Urinary bladder (tissue), 4 donors: ENCODE measurements at places on chromosomes 13 and 19. TPM values are rescaled to one million over a fixed set of nuclear protein-coding genes. Genes with fewer than 3 reads are reported as not detected.
A peak's percentile ranks its signal among the peaks of the same experiment; 100 is the strongest.

TLE6 gene
- 2.4 TPM for polyA plus RNA-seq

ZNF230 gene
- polyA plus RNA-seq, result 4.0 TPM

GPR4 gene
- 3.7 TPM for polyA plus RNA-seq

CEACAM16 gene
- polyA plus RNA-seq, result not detected

SIGLEC14 gene
- 4.4 TPM for polyA plus RNA-seq

CNFN gene
- polyA plus RNA-seq, result 2.4 TPM

IGFL2 gene
- polyA plus RNA-seq, result not detected

PGLYRP2 gene
- 0.08 TPM for polyA plus RNA-seq

COX6B2 gene
- polyA plus RNA-seq, result 0.39 TPM

LHB gene
- polyA plus RNA-seq, result not detected

S1PR5 gene
- polyA plus RNA-seq, result 1.8 TPM

FGF21 gene
- not detected for polyA plus RNA-seq

CGB1 gene
- not detected for polyA plus RNA-seq

DLEU7 gene
- polyA plus RNA-seq, result 0.09 TPM

PLK5 gene
- 2.3 TPM for polyA plus RNA-seq

DNA sequence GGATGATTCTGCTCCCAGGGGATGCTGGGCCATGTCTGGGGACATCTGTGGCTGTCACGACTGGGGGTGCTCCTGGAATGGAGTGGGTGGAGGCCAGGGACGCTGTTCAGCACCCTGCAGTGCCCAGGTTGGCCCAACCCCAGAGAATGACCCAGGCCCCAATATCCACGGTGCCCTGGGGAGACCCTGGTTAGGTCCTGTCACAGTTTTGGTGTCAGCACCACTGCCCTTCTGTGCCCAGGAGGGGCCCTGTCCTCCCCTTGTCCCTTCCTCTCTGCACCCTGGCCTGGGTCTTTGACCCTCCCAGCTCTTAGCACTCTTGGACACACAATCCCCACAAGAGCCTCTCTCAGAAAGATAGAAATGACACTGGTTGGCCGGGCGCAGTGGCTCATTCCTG lies 85.3 kb downstream of the GADD45B start:
- DNase-seq, result no peak

- no peak for DNase-seq
Measured at GRCh38 chr19:38057959-38058690, 151.1 kb downstream of the SIPA1L3 start.

- DNase-seq, result no peak
Measured at GRCh38 chr19:7910321-7911161, 4.1 kb upstream of the TGFBR3L start.

DNA sequence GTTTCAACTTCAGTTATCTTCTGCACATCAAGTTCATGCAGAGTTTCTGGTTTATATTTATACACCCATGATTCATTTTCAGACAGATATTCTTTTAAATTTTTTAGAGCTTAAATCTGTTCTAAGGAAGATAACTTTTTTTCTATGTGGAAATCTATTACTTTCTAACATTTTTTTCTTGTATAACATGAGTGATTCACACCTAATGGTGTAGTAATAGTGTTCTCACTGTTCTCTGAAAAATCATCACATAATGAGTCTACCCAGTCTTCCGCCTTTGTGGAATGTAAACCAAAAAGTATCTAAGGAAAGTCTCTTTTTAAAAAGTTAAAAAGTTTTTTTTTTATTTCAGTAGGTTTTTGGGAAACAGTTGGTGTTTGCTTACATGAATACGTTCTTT lies 70.8 kb downstream of the FNDC3A start:
- DNase-seq, result no peak

GRCh38 chr19:9729162-9729561 lies 39.4 kb downstream of the ZNF846 start:
- no peak for DNase-seq

- DNase-seq, result no peak
Measured at GRCh38 chr19:805600-806550, 8.6 kb downstream of the PTBP1 start.

GRCh38 chr13:105906746-105907145 lies 628.7 kb downstream of the EFNB2 start:
- no peak for DNase-seq

- no peak for DNase-seq
Measured at GRCh38 chr19:53988981-53989380, 2.5 kb upstream of the CACNG6 start.

GRCh38 chr13:98182589-98182988 lies 5.5 kb upstream of the RNF113B start:
- DNase-seq, result no peak

- no peak for DNase-seq
Measured at GRCh38 chr19:18506101-18506930, 15.6 kb downstream of the ELL start.

GRCh38 chr13:95698047-95698749 lies 21.3 kb downstream of the DNAJC3 start:
- DNase-seq, result no peak

- DNase-seq, result no peak
Measured at GRCh38 chr19:7250951-7251350, 43.3 kb downstream of the INSR start.

DNA sequence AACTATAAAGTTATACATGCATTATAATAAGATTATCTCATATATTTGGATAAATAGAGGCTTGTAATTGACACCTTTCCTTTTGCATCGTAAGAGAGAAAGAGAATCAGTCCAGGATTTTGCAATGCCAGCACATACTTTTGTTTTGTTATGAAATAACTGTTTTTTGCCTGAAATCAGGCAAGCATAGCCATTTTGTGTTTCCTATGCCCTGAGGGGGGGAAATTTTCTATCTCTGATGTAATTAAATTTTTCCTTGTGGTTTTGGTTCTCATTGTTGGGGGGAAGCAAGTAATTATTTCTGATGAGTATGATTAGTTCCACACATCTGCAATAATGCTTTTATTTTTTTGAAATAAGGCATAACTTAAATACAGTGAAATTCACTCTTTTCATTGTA lies 229.4 kb downstream of the NDFIP2 start:
- DNase-seq, result no peak

GRCh38 chr19:7480970-7481255 lies 7.9 kb downstream of the PEX11G start:
- no peak for DNase-seq

DNA sequence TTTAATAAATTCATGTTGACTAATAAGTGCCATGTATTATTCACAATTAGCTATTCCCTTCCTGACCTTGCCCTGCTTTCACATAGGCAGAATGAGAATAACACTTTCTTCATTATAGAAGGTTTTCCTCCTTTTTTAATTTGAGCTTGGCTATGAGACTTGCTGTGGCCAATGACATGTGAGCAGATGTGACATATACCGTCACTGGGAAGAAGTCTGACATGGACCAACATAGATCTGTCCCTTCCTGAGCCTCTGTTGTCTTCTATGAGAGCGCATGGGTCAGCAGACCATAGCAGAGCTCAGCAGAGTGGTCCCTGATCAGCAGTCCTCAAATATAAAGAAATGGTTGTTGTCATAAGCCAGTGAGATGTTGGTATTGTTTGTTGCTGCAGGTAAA lies 163.9 kb downstream of the DACH1 start:
- DNase-seq, result no peak

DNA sequence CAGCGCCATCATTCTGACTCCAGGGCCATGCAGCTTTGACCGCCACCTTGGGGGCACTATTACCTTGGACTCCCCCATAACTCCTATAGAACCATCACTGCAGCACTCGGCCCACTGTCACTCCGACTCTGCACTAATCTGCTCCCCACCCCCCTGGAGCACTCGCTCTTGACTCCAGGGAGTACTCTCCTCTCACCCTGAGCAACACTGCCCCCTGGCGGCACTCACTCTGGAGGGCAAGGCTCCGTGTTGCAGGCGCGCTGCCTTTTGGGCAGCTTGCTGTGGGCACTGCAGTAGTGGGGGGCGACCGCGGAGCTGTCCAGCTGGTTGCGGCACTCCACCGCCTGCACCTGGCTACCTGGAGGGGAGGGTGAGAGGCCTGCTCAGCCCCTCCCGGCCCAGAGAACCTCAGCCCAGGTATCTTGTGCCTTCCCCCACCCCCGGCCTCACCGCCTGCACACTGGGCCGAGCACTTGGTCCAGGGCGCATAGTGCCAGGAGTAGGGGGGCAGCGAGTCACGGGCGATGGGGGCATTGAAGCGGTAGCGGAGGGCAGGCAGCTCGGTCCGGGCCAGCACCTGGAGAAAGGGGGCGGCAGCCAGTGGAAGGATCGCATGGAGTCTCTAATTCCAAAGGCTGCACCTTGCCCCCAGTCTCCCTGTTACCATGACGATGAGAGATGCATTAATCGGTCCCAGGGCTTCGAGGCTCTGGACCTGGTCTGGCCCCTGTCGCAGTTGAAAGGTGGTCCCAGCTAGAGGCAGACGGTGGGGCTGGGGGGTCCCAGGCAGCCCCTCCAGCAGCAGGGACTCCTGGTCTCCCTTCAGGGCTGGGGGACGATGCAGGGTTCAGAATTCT lies 8.9 kb upstream of the MYO1F start:
- DNase-seq, result no peak

DNA sequence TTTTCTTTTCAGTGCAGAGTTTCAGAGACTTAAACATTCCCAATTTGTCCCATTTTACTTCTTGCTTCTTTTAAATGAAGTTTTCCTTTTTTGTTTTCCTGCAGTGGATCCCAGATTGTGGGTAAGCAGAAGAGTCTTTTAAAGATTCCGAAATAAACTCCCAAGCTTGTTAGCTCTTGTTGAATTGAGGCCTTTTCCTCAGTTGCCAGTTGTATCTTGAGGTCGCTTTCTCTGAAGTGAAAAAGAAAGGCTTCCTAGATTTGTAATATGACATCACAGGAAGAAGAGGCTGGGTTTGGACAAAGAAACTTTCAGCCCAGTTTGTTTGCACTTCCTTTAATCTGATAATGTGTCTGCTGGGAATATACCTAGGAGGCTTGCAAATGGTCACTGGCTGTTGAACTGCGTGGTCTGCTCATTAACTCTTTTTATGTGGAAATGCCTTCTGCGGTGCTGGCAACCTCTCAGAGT lies at the start of gene LPAR6:
Gene LPAR6, minus strand, starts transcription at position 233 of the 471 bp plus-strand sequence. CDS start 690 bp downstream, outside the sequence.
- DNase-seq, result peak; percentile 78

- no peak for DNase-seq
Measured at GRCh38 chr19:51333836-51334460, 8.0 kb downstream of the VSIG10L start.

GRCh38 chr13:70835371-70835770 lies 727.1 kb upstream of the KLHL1 start:
- no peak for DNase-seq

GRCh38 chr19:925087-925525 lies 729 bp upstream of the ARID3A start:
- no peak for DNase-seq

GRCh38 chr19:41957838-41958366 lies 1.2 kb downstream of the RABAC1 start:
- no peak for DNase-seq

DNA sequence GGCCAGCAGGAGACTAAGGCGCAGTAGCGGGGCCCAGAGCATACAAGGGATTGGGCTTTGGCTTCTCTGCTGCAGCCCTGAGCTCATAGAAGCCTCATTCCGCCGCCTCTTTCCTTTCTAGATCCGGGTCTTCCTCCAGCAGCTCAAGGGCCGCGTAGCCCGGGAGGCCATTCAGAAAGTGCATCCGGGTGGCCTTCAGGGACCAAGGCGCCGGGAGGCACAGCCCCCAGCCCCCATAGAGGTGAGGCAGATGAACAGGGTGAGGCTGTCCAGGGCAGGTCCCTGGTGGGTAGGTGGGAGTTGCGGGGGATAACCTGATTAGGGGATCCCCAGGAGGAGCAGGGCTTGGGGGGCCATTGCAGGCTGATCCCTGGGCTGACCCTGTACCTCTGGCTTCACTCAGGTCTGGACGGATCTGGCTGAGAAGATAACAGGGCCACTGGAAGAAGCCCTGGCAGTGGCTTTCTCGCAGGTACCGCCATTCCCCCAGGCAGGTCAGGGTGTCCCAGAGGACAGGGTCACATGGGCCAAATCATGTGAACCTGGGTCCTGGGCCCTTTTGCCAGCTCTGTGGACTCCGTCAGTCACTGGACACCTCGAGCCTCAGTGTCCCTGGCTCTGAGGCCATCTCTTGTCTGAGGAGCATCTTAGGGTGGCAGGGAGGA lies 1.3 kb downstream of the SNAPC2 start:
- DNase-seq, result no peak
